ENCODE measurements at places on chromosomes 7 and 10.

DNA sequence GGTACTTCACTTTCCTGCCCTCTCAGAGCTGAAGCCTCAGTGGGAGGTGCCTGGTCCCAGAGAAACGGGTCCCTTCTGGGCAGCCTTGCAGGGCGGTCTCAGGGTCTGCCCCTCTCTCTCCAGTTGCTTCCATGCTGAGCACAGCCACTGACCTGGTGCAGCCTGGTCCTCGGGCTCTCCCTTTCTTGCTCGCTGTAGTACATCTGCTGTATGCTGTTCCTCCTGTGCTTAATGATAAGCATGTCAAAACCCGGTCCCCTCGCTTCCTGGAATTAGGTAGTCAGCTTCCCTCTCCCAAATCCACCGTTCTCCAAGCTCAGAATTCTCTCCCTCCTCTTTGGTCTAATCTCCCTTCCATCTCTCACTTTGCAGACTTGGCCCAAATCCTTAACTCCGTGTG lies 11.0 kb upstream of the HPS1 start:
- no peak for DNase-seq

DNA sequence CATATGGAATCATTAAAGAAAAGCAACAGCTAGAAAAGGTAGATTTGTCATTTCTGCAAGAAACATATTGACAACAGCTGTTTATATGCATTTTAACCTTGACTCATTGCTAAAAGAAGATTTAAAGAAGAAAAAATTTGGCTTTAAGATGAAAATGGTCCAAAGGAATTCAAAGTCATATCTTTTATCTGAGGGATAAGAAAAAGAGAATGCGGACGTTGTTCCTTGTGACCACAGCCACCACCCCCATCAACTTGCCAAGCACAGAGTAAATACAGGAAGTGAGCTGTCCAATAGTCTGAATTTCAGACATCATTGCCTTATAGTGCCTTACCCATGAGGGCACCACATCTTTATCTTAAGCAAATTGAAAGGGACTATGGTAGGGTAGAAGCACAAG lies 7.3 kb upstream of the CRPPA start:
- DNase-seq, result no peak

- no peak for DNase-seq
These were observed 513.8 kb downstream of the MAGI2 start for GRCh38 chr7:78939669-78940068.

DNA sequence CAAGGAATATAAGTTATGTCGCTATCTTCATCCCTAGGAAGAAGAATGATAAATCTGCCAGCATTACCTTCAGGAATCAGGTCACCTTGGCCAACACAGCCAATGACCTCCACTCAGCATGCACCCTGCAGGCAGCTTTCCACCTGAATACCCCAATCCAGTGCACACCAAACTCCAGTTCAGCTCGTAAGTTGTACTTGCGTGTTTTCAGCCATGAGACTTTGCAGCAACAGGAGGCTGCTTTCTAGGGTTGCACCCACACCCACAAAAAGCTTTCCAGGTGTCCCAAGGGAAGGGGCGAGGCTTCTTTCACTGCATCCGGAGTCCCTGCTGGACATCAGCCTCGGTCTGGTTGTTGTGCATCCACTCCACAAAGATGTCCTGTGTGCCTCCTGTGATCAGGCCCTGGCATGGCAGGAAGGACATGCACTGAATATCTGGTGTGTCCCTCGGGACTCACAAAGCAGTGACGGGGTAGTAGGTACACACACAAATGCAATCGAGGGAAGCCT lies 282.9 kb downstream of the GRID1 start:
- no peak for DNase-seq

DNA sequence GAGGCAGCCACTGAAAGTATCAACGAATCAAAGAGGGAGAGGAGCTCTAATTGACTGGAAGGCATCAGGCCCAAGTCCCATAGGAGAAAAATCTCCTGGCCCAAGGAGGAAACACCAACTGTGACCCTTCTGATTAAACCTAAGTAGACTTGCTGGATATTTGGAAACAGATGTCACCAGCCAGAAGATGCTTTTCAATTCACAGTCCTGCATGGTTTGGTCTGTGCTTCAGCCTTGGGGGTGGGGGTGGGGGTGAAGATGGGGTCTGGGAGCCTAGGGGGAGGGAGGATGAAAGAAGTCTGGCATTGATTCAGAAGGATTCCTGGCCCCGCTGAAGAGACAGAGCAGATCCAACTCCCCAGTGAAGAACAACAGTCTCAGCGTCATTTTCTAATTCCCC lies 623.7 kb downstream of the PARD3 start:
- DNase-seq, result no peak

DNA sequence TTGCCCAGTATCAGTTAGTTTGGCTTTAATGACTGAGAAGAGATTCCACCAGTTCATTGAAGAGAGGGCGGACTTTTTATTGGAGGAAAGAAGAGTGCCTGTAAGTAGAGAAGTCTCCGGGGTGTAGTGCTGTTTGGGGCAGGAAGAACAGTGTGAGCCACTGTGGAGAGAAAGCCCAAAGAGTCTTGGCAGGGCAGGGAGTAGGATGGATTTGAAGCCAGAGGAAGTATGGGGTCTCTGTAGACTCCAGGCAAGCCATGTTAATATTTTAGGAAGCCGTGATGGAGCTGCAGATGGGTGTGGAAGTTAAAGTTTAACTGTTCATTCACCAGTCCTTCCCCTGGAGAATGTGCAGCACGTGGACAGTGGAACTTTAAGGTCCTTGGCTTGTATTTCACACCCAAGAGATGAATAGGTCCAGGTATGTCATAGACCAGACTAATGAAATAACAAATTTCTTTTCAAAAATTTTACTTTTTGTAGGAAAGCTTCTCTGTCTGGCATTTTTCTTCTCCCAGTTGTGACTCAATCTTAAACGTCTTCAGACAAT lies 54.1 kb downstream of the TCF7L2 start:
- no peak for DNase-seq

DNA sequence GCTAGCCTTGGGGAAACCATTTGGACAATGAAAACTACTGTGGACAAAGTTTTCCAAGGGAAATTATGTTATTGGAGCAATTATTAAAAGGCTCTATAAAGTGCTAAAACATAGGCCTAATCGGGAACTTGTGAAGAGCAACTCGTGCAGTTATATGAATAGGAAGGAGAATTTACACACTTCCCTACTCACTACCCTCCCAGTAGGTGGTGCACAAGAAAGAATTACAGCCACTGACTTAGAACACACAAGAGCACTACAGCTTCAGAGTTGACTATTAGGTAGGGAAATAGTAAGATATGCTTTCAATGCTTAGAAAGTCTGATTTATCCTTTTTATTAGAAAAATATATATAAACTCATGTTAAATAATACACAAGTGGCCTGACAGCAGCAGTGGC lies 47.2 kb downstream of the GSAP start:
- DNase-seq, result no peak

DNA sequence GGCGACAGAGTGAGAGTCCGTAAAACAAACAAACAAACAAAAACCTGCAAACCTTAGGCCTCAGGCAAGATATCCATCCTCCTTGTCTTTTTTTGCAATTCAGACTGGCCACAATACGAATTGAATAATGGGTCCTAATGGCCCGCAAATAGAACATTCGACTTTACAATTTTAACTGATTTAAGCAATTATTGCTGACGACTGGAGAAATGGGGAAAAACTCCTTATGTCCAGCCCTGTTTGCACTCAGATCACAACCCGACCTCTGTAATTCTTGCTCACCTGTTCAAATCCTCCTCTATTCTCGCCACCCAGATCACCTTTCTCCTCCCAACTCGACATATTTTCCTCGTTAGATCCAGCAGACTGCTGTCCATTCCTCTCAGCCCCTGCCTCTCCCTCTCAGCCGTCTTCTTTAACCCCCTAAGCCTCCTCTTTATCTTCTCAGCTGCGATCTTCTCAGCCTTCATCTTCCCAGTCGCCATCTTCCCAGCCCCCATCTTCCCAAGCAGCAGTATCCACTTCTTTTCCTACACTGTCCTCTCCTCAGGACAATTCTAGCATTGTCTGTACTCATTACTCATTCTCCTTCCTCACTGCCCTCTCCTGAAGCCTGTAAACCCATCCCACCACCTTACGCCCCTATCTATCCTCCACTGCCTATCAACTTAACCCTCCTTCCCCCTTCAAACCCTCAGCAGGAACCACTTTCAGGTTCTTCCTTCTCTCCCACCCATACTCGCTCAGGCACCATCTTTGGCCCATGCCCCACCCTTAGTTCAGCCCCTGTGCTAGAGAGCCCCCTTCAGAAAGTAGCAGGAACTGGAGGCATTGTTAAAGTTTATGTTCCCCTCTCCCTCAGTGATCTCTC lies 61.8 kb downstream of the LRRC17 start:
- DNase-seq, result no peak

DNA sequence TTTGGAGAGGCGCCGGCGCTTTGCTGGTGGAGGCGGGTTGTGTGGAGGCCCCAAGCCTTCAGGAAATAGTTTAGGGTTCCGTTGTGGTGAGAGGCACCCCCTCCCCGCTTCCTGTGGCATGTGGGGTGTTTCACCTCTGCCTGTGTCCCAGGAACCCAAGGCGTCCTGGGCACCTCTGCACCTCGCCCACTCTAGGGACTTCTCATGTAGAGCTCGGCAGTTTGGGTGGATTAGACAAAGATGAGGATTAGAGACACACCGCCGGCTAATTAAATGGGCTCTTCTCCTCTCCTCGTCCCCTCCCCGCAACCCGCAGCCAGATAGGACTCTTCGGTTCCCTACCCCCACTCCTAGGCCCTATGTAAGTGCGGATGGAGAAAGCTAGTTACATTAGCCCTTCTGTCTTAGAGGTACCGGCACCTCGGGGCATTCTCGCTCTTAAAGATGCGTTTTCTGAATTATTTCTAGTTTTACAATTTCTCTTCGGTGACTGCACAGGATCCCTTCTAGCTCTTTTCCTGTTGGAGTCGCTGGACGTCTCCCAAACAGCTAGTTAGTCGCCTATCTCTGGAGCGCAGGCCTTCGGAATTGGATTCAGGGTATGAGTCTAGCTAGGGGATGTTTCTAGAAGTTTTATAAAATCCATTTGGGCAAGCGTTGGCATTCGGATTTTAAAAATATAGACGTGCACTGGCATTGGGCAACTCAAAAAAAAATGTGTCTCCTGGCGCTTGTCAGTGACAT lies 7.8 kb downstream of the PTF1A start:
- no peak for DNase-seq

- no peak for DNase-seq
These were observed 50.6 kb upstream of the IL6 start for GRCh38 chr7:22676385-22676784.

GRCh38 chr7:95501261-95501832 lies 15.6 kb downstream of the ASB4 start:
- no peak for DNase-seq

GRCh38 chr7:105699568-105700236 lies 118.4 kb upstream of the EFCAB10 start:
- DNase-seq, result no peak

DNA sequence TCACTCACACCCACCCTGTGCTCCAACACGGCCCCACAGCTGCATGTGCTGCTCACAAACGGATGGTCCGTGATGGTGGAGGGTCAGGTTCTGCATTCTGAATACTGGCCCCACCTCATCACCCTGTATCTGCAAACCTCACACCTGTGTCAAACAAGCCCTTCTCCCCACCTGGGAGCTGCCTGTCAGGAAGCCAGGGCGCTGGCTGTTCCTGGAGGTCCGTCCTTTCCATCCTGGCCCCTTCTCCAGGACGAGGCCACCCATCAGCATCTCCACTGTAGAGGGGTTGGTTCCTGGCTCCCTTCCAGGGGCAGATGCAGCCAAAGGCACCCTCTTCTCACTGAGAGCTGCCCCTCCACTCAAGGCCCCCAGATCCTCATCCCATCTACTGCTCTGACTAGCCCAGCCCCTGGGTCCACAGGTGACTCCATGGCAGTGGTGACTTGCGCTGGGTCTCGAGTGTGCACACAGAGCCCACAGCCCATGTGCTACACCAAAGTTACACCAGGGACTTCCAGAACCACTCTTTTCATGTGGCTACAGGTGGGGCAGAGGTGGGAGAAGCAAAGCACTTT lies 229.4 kb downstream of the TNS3 start:
- DNase-seq, result no peak

GRCh38 chr10:95502377-95502776 lies 58.8 kb downstream of the SORBS1 start:
- no peak for DNase-seq

DNA sequence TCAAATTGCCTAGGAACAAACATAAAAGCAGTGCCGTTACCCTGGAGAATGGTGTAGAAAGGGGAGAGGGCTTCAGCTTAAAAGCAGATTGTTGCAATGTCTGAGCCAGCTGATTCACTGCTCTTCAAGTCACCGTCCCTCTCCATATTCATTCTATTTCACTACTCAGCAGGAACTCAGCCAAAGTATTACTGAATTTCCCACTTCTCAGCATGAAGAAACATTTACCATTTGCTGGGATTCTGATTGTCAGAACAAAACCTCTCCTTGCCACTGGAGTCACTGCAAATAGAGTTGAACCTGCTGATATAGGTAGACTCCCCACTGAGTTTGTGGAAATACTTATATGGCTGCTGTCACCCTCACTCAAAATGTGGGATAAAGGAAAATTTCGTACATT lies 71.7 kb downstream of the PPP1R17 start:
- no peak for DNase-seq

- DNase-seq, result no peak
These were observed 658.3 kb downstream of the SUGCT start for GRCh38 chr7:40793132-40793531.

GRCh38 chr7:13751766-13752165 lies 237.7 kb downstream of the ETV1 start:
- no peak for DNase-seq

DNA sequence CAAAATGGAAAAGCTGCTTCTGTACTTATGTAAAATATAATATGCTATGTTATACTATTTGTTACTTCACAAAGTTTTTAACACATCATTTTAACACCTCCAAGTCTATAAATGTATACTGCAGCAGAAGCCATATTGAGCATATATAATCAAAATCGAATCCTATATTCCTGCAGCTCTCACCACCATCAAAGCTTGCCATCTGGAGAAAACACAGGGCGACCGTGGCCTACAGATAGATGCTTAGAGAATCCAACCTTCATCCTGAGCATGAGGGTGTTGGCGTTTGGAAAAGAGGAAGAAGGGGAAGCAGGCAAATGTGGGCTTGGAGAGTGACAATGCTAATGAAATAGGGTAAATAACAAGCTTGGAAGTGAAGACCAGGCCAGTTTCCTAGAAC lies 258.8 kb upstream of the IMMP2L start:
- no peak for DNase-seq

GRCh38 chr10:20034732-20035131 lies 218.5 kb downstream of the PLXDC2 start:
- no peak for DNase-seq

GRCh38 chr7:20260223-20260622 lies 43.0 kb upstream of the MACC1 start:
- no peak for DNase-seq

All from stimulated activated CD8-positive, alpha-beta memory T cell treated with anti-CD3 and anti-CD28 coated beads, Interleukin-2, amount 100 ng/mL, for 48 hours (primary cell).